Fibroblast of upper back skin (primary cell): ENCODE measurements at places on chromosomes 1 and 21.

DNA sequence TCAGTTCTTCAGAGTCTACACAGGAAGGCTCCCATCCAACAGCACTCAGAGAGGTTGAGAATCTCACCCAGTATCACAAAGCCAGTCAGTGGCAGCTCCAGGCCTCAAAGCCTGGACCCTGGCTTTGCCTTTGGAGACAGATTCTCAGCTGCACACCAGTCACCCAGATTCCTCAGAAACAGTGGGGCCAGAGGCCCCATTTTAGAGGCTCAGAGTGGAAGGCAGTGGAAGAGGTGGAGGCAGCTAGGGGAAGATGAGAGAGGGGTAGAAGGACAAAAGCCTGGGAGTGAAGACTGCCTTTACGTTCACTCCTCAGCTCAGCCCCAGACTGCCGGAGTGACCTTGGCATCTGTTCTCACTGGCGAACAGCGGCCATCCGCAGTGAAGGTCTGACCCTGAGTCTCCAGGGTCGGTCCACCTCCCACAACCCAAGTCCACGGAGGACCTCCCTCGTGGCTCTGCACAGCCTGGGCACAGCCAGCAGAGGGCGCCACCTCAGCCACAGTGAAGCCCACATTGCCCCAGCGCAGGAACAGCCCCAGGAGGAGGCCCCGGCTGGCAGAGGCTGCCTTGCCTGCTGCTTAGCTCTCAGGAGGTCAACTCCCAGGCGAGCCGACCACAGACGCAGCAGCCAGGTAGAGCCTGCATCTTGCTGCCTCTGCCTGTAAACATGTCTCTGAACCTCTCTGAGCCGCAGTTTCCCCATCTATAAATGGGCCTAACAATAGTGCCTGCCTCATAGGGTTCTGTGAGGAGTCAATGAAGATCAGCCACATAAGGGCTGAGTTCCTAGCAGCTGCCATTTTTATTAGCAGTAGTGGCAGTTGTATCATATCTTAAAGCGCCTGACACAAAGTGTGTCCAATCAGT, 5.9 kb upstream of the FNDC5 start:
- DNase-seq, result peak; percentile 30

- no peak for DNase-seq
Measured at GRCh38 chr1:38028671-38029070, 16.1 kb downstream of the UTP11 start.

DNA sequence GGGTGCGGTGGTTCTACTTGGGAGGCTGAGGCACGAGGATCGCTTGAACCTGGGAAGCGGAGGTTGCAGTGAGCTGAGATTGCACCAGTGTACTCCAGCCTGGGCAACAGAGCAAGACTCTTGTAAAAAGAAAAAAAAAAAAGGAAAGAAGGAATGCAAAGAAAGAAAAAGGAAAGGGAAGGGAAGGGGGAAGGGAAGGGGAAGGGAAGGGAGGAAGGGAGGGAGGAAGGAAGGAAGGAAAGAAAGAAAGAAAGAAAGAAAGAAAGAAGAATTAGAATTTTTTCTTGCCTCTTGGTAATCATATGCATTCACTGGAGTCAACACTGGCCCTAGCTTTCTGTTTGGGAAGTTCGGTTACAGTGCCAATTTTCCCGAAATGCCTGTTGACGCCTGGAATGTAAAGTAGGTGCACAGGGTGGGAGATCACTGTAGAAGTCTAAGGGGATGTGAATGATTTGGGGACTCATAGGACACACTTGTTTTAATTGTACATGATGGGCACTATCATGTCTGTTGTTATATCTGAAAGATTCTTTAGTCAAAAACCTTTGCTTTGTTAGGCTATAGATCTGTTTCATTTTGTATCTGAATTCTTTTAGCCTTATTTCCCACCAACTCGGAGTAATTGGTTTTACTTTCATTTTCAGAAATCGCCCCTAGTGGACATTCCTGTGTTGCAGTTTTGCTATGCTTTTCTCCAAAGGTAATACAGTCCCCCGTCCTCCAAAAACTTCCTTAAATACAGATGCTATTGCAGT, 59.8 kb upstream of the MORC3 start:
- DNase-seq, result peak; percentile 74

- no peak for DNase-seq
Measured at GRCh38 chr1:67784545-67785186, 48.6 kb downstream of the GNG12 start.

DNA sequence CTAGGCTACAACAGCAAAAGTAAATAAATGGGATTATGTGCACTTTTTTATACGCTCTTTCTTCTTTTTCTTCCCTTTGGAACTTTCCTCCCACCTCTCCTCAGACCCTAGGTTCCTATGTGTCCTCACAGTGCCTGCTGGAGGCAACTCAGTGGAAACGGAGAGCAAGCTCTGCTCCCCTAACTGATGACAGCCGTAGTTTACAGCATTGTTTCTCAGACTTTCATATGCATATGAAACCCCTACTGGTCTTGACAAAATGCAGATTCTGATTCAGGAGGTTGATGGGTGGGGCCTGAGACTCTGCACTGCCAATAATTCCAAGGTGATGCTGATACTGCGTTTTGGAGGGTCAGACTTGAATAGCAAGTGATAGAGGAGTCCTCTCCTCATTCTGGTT, 34.3 kb upstream of the HMCN1 start:
- no peak for DNase-seq

GRCh38 chr1:118918940-118919259, 69.2 kb downstream of the TBX15 start:
- DNase-seq, result no peak

- no peak for DNase-seq
Measured at GRCh38 chr1:153072806-153073726, 1.7 kb upstream of the SPRR2B start.

- no peak for DNase-seq
Measured at GRCh38 chr1:9850442-9851162, 26.8 kb upstream of the CLSTN1 start.

DNA sequence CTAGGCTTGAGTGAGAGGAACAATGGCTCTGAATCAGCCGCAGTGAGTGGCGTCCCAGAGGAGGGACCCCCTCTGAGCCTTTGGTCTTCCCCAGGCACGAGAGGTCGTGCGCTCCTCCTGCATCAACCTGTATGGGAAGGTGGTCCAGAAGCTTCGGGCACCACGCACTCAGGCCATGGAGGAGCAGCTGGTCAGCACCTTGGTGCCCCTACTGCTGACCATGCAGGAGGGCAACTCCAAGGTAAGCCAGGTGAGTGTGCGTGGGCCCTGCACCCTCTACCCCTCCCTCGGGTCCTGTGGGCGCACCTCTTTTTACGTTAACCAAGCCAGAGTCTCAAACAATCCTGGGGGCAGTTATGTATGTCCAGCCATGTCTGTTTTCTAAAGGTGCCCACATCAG, 13.7 kb upstream of the TTC4 start:
- no peak for DNase-seq

DNA sequence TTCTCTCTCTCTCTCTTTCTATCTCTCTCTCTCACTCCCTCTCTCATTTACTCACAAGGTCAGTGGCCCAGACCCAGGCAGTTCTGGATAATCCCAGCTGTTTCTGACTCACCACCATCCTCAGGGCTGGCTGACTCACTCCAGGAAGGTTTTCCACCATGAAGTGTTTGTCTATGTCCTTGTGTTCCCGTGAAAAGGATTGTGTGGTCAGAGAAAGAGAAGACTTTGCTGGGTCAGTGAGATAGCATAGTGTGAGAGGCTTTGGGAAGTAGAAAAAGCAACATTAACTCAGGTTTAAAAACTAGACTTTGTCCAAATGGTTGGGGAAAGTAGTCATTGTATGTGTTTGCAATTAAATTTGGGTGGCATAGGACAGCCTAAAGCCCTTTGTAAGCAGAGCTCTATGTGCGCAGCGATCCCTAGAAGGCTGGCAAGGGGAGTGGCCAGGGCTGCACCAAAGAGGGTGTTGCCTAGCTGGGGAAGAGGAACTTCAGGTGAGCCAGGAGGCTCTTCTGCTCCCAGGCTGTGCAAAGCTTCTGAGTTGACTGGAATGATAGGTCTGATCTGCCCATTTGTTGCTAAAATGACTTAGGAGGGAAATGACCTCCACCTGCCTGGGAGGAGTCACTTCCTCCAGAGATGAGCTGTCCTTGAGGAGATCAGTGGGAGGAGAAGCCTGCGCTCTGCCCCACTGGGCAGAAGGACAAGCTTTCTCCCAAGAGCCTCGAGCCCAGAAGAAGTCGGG, 4.9 kb upstream of the CAPN2 start:
- DNase-seq, result peak; percentile 97

GRCh38 chr1:177914603-177915002, 55.3 kb downstream of the SEC16B start:
- DNase-seq, result peak; percentile 25

- no peak for DNase-seq
Measured at GRCh38 chr1:15662477-15662876, 21.6 kb upstream of the PLEKHM2 start.

- peak; percentile 53 for DNase-seq
Measured at GRCh38 chr1:91883470-91883869, 2.5 kb downstream of the TGFBR3 start.

DNA sequence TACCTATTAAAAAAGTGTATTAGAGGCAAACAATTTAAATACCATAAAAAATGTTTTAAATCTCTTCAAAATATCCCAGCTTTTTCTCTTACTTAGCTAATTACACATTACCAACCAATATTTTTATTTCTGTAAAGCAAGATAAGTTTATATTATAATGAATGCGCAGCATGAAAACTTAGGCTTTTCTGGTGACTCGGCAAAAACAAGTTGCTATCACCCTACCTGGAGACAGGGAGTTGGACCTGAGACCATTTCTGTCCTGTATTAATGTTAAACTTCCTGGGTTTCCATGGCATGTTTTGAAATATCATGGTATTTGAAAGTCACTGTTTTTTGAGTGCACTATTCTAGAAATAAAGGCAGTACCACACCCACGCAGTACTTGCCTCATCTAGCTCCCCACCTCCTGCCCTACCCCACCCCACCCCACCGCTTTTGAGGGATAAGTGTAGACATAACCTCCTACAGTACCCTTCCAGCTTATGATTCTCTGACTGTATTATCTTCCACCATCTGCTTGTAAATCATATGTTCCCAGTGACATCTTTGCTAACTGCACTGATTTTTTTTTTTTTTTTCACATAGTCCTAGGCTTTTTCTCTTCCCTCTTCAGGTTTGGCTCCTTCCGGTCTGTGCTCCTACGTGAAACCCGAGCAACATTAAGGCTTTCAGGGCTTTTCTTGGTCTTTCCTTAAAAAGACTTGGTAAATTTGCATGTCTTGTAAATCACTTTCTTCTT, 77.5 kb downstream of the PHTF1 start:
- DNase-seq, result no peak

DNA sequence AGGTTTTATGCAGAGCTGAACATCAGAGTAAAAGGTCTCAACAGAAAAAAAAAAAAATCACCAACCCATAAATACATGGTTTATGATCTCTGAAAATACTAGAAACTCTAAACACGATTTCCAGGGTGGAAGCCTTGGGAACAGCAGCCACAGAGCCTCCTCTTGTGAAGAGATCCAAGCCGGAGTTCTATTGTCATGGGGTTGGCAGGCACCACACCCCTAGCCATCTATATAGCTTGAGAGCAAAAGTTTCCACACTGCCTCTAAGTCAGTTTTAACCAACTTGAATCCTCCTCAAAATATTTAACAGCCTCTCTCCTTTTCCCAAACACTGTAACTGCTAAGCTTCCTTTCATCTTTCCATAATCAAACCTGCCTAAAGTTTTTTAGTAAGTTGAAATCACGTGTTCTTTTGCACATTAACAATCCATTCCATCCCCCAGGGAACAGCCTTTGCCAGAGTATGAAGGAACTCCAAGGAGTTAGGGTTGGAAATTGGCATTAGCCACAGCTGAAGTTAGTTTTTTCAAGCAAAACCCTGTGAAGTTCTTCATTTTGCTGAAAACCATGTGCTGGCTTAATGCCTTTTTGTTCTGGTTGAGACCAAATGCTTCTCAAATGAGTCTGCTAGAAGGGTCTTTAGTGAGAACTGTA, 13.8 kb upstream of the SEC16B start:
- DNase-seq, result peak; percentile 74

DNA sequence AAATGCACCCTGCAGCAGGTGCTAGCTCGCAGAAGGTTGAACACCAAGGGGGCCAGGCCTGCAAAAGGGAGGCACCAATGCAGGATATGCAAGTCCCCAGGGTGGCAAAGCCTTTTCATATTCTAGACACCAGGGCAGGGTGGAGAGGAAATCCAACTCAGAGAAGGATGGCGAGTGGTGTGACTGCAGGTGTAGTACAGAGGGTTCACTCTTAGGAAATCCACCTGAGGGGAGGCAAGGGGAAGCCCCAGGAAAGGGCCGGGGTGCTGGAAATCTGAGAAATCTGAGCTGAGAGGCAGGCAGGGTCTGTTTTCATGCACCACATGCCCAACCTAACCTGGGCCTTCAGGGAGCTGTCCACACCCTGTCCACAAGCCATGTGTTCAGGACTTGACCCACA, 163.2 kb upstream of the CTTNBP2NL start:
- no peak for DNase-seq

DNA sequence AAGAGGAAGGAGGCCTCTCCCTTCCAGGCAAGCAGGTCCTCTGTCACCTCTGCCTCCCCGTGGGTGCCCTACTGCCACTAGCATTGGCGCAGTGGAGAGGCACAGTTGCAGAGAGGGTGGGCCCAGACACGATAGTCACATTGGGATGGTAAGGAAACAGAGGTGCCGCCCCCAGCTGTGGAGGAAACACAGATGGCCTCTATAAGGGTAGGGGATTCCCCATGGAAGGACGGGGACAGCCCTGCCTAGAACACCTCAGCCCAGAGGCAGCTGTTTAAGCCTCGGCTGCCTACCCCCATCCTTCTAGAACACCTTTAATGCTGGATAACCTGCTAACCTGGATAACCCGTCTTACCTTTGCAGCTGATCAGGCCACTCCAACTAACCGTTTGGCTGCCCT, 65.7 kb upstream of the CNTN2 start:
- DNase-seq, result no peak

DNA sequence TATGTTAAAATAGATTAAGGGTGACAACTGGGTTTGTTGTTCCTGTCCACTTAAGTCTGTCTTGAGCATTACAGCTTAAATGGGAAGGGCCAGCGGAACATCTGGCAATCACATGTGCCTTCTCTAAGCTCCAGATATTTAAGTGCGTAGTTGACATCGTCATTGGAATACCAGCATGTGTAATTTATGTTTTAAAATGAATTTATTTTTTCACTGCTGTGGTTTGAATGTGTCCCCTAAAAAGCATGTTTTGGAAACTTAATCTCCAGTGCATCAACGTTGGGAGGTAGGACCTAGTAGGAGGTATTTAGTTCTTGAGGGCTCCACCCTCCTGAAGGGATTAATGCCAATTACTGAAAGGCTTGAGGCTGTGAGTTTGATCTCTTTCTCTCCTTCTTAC, 13.4 kb downstream of the ZCCHC17 start:
- peak; percentile 49 for DNase-seq

- peak; percentile 14 for DNase-seq
Measured at GRCh38 chr1:197268012-197268411, at the start of gene CRB1. Gene CRB1 (plus strand): TSS chr1:197268252. CDS start chr1:197268413, 161 bp downstream.

DNA sequence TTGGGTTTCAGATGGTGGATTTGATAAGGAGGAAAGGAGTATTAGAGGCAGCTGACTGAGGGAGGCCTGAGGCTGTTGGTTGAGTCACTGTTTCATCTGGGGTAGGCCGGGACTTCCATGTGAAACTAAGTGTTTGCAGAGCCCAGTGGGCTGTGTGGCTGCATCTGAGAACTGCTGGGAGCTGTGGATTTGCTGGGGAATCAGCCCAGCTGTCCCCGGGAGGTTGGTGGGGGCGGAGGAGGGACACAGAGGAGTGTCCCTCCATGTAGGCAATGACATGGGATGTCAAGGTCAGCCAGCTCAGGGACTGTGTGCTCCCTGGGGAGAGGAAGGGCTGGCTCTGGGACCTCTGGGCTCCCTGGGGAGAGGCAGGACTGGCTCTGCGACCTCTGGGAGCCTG, 36.4 kb downstream of the SLC2A7 start:
- DNase-seq, result no peak
